ENCODE measurements at places on chromosomes 5 and 9.
A peak's percentile ranks its signal among the peaks of the same experiment; 100 is the strongest.

DNA sequence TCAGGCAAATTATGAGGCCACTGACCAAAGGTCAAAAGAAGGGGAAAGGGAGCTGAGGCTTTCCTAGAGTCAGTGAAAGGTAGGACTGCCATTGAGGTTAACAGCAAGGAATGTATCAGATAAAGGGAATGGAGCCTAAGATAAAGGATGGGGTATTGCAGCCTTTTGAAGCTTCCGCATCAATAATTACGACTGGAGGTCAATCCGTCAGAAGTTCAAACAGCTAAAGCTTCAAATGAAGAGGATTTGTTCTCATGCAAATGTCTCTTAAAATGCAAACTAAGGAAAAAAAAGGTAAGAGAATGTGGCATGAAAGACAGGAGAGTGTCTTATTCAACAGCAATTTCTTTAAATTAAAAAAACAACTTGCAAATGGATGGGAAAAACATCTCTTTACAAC lies 341.1 kb upstream of the RGMB start:
- no peak for DNase-seq

DNA sequence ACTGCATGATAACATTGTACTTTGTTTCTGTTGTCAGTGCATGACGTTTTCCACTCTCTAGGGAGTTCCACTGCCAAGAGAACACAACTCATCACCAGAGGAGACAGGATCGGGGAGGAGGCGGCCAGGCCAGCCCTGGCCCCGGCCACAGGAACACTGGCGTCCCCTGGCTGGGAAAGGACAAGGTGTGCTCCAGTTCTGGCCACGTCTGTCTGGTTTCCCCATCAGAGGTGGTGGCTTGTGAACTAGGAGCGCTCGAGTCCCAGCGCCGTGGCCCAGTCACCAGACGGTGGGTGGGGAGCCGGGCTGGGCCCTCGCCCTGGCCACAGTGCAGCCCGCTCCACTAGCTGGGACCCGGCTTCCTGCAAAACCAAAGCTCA lies 211.9 kb upstream of the IRX4 start:
- DNase-seq, result no peak

DNA sequence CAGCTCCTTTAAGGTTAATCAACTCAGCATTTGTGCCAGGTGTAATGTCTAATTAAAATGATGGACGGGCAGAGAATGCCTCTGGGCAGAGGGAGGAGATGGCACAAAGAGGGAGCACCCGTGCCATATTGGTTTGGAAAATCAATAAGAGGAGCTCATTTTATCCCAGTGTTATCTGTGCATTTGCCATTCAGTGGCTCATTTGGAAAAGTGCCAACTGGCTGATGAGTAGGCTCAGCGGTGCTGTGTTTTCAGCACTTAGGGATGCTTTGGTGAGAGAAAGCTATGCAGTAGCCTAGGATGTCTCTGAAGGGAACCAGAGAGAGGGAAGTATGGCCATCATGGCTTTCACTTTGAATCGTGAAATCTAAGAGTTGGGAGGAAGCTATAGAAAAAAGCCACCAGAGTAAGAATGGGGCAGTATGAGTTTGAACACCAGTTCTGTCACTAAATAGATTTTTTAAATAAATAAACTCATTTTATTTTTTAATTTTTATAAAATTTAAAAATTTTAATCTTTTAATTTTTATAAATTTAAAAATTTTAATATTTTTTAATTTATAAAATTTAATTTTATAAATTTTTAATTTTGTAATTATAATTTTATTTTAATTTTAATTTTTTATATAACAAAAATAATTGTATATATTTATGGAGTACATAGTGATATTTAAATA lies 472.8 kb downstream of the BRINP1 start:
- DNase-seq, result peak; percentile 78

DNA sequence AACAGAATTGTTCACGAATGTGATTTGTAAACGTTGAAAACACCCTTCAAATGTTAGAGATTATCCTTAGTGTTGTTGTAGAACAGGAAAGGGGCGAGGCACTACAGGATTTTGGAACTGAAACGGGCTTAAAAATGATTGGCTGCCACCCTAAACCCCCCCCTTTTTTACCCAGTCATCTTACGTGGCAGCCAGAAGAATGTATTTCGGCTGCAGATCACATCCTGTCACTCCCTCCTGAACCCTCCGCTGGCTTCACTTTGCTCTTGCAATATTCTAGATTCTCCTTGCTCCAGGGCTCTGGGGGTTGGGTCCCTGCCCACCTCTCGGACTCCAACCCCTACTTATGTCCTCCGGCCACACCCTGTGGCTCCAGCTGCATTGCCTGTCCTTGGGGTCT lies 13.9 kb upstream of the UNC5A start:
- no peak for DNase-seq

DNA sequence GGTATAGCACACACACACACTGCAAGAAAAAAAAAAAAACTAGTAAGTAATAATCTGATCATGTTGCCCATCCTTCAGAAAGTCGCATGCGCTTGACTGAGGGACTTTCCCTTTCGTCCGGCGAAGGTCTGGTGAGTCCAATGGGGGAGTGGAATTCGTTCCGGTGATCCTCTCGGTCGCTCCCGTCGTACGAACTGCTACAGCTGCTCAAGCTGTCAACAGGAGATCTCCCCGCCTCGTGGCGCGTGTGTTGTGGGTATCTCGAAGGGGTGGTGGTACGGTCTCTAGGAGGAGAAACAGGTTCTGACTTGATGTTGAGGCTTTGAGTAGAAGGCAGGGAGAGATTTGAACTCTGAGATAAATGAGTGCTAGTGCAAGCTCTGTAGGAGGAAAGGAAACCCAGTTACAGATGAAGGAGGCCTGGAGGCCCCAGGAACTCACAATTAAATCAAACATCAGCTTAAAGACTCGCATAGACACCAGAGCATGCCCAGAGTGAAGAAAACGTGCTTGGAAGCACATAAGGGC lies 160.4 kb downstream of the MEF2C start:
- no peak for DNase-seq

- no peak for DNase-seq
Measured at GRCh38 chr5:72505016-72505415, 2.2 kb downstream of the ZNF366 start.

GRCh38 chr9:33393581-33393980 lies 8.8 kb downstream of the AQP7 start:
- peak; percentile 10 for DNase-seq

DNA sequence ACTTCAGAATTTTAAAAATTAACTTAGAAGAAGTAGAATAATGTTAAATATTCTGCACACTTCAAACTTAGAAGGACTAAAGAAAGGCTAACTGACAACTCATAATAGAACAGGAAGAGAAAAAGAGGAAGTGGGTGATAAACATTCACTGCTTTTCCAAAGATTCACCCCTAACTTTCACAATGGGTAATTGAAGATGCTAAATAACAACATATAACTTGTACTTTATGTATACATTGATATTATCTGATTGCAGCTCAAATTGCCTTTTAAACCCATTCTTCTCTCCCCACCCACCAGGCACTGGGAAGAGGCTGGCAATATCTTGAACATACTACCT lies 376.6 kb downstream of the EFNA5 start:
- no peak for DNase-seq

DNA sequence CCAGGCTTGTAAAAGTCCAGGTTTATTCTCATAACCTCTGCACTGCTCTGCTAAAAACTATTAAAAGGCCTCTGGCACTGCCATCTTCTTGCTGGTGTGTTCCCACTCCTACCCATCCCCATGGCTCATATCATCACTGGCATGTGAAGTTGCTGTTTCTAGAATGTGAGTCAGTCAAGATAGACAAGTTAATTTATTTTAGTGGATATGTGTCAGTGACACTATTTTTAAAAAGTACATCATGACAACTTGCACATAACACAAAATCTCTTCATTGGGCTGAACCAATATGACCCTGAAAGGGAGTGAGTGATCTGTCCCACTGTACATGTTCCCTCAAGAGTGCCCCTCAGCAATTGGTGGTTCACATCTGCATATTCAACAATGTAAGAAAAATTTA lies 299.7 kb downstream of the NFIB start:
- DNase-seq, result no peak

DNA sequence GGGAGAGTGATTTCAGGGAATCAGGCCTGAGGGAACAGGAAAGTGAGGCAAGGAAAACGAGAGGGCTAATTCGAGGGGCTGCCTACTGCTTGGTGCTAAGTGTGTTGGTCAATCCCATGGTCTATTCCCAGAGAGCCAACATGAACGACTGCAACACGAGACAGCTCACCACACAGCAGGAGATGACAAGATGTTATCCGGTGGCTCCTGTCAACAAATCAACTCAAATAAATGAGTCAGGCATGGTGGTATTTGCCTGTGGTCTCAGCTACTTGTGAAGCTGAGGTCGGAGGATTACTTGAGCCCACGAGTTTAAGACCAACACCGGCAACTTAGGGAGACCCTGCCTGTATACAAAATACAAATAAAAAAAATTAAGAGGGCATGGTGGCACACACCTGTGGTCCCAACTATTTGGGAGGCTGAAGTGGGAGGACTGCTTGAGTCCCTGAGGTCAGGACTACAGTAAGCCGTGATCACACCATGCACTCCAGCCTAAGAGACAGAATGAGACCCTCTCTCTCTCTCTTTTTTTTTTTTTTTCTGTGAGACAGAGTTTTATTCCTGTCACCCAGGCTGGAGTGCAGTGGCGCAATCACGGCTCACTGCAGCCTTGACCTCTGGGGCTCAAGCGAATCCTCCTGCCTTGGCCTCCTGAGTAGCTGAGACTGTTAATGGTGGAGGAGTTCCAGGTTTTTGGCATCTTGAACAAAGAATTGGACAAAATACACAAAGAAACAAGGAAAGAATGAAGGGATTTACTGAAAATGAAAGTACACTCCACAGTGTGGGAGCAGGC lies 9.0 kb upstream of the FAF2 start:
- DNase-seq, result no peak

All from NCI-H446 (cell line).